Suppressor macrophage treated with lipopolysaccharide for 4 hours (primary cell): ENCODE measurements at places on chromosomes 4 and X.
A peak's percentile ranks its signal among the peaks of the same experiment; 100 is the strongest.

DNA sequence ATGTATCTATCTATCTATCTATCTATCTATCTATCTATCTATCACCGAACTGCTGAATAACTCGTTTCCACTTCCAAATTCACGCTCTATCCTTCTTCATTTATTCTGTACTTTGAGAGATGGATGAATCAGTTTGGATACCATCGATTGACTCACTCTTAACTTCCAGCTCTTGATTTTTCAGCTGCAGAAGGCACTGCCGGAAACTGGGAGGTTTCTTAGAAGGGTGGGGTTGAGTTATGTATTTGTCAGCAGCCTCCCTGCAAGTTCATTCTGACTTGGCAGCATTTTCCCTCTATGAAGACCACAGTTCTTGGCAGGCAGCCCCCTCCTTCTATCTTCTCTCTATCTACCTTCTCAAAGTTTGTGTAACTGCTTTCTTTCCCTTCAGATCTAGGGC is 112.0 kb upstream of the MAGEB18 start:
- DNase-seq = no peak

- DNase-seq = no peak
These were observed 382.0 kb downstream of the RAPGEF2 start for GRCh38 chr4:159484864-159485263.

GRCh38 chr4:183621875-183622274 is 37.1 kb downstream of the RWDD4 start:
- peak; percentile 54 for DNase-seq

GRCh38 chr4:27100713-27101112 is 240.1 kb downstream of the STIM2 start:
- no peak for DNase-seq

- DNase-seq = no peak
These were observed 74.0 kb downstream of the MAOB start for GRCh38 chrX:43808231-43808630.

DNA sequence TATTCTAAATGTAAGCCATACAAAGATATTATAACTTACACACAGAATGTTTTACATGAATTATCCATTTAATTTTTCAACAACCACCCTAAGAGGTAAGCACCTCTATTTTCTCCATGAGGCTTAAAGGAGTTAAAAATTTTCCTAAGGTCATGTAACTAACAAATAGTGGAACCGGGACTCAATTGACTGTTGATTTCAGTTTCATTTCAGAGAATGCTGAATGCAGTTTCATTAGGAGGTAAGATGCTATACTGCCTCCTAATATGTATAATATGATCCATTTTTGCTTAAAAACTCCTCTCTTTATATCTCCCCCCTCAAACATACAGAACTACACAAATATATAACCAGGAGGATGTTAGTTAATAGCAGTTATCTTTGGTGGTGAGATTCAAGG is 29.1 kb downstream of the PHKA1 start:
- peak; percentile 1 for DNase-seq

DNA sequence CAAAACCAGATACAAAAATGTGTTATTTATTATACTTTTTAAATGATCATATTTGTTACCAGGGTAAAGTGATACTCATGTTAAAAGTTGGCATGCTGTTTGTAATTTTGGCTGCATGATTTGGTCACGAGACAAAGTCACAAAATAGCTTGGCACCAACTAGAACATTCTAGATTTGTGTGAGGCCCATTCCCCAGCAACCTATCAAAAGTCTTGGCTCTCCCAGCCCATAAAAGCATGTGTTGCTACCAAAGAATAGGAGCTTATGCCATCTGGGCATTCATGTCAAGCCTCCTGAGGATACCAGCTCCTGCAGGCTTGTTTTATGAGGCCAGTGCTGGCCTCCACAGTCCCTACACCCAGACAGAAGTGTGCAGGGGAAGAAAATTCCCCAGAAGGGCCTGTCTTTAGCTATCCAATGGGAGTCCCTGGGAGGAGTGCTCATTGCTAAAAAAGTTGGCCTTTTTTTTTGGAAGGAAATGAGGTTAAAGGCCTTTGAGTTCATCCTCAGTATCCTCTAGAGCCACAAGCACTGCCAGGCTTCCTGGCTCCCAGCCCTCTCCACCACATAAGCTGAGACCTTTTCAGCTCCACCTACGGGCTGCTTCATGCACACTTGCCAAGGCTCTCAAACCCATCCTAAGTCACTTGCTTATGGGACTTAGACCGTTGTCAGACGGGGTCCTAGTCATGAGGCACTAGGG is 211.9 kb upstream of the EOLA2 start:
- DNase-seq = no peak

- no peak for DNase-seq
These were observed 23.4 kb downstream of the PDE6B start for GRCh38 chr4:648579-649292.
